Activated naive CD8-positive, alpha-beta T cell treated with anti-CD3 and anti-CD28 coated beads, Interleukin-2, amount 50 U/mL, for 16 hours (primary cell): ENCODE measurements at places on chromosomes 5 and 9.
A peak's percentile ranks its signal among the peaks of the same experiment; 100 is the strongest.

- no peak for DNase-seq
Observed at GRCh38 chr9:114200721-114201300, 45.5 kb downstream of the COL27A1 start.

- DNase-seq = no peak
Observed at GRCh38 chr5:485946-486491, 38.2 kb downstream of the SLC9A3 start.

GRCh38 chr9:129630967-129631673 lies 5.2 kb downstream of the NTMT1 start:
- no peak for DNase-seq

GRCh38 chr9:22210936-22211335 lies 201.8 kb upstream of the CDKN2B start:
- DNase-seq = no peak

DNA sequence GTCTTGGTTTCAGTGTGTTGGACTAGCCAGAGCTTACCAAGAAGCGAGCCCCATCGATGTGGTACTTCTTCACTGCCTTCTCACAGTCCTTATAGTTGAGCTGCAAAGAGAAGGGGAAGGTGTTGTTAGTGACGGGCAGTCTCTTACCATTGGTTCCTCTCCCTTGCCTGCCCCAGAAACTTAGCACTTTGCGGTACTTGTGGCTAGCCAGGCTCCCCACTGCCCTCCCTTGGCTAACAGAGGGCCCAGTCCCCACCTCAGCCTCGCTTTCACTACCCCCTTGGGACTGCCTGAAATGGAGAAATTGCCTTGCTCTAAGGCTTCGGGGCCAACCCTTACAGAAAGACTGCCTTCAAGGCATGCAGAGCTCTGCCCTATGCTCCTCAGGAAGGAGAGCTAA lies 4.3 kb downstream of the LCP2 start:
- DNase-seq = no peak

DNA sequence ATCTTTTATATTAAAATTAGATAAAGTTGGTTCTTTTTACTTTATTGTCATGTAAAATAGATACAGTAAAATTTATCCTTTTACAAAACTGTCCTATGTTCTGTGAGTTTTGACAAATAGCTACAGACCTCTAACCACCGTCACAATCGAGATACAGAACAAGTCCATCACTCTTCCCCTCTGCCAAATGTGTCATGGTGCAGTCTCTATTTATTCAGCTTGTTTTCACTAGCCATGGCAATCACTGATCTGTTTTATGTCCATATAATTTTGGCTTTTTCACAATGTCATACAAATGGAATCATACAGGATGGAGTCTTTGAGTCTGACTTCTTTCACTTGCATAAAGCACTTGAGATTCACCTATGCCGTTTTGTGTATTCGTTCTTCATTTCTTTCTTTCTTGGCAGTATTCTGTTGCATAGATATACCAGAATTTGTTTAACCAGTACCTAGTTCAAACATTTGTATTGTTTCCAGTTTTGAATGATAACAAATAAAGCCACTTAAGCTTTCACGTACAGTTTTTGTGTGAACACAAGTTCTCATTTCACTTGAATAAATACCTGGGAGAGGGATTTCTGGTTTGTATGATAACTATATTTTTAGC lies 273.2 kb upstream of the MPDZ start:
- no peak for DNase-seq

GRCh38 chr5:67413721-67414120 lies 217.1 kb upstream of the CD180 start:
- no peak for DNase-seq

- DNase-seq = no peak
Observed at GRCh38 chr5:93590493-93590892, 7.5 kb downstream of the NR2F1 start.

DNA sequence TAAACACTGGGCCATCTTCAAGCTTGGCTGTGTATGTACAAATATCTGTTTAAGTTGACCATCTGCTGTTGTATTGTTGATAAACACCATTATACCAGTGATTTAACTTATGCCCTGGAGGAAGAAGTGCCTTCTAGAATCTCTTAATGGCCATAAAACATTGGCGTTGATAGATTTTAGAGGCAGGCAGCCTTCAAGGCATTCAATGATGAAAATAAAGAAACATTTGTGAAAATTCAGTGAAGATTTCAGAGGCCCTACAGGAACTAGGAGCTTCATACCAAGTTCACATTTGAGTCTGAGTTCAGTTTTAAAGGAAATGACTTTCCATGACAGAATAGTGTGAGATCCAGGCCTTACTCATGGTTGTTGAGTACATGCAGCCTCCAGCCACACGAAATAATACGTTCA lies 52.2 kb downstream of the MAP1B start:
- DNase-seq = no peak

- DNase-seq = peak; percentile 44
Observed at GRCh38 chr5:1523793-1524480, at the start of gene LPCAT1. LPCAT1 (minus strand) TSS chr5:1523960; CDS start chr5:1523844, 116 bp downstream.

DNA sequence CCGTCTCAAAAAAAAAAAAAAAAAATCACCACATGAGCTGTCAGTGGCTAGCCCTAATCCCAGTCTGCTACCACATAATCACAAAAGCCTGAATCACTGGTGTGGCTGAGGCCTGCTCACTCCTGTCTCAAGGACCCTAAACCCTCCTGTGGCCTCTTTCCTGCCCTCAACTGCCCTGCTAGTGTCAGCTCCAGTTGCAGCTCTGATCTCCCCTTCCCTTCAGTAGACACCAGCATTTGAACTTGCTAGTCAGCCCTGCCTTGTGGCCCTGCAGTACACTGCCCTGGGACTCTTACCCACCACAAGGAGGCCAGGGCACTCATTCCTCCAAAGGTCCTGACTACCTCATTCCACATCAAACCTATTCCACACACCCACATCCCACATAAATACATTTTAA lies 9.5 kb upstream of the P4HA2 start:
- no peak for DNase-seq

DNA sequence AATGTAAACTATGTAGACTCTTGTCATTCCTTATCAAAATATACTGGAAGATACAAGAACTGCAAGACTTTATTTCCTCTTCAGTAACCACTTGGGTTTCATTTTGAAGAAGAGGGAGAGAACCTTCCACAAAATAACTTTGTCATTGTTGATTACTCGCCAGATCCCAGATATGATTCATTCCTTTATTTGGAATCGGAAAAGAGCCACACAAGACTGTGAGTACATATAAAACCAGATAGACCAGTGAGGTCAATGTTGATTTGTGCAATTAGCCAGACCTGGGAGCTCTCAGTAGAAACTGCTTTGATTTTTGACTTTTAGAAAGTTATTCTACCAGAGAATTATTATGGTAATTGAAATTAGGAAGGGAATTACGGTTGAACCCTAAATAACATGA lies 146.1 kb downstream of the TMEM167A start:
- DNase-seq = no peak
